ENCODE measurements at places on chromosomes 7 and 10.

DNA sequence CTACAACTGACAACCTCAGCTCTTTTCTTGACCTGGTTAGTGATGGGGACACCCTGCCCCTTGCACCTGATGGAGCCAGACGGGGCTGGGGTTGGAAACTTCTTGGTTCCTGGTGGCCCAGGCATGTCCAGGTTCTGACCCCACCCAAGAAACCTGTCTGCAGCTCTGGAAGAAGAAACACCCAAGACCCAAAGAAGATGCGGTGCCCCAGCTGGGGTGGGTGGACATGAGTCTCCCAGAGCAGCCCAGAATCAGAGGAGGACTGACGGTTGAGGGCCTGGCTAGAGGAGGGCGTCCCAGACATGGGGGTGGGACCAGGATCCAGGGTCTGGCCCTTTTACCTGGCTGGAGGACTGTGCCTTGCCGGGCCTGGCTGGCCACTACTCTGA is 202.4 kb downstream of the GLRX3 start:
- DNase-seq: no peak

GRCh38 chr7:6453734-6454133 is 6.0 kb upstream of the DAGLB start:
- no peak for DNase-seq

- no peak for DNase-seq
These were observed 91.0 kb downstream of the ANK3 start for GRCh38 chr10:60298408-60299389.

DNA sequence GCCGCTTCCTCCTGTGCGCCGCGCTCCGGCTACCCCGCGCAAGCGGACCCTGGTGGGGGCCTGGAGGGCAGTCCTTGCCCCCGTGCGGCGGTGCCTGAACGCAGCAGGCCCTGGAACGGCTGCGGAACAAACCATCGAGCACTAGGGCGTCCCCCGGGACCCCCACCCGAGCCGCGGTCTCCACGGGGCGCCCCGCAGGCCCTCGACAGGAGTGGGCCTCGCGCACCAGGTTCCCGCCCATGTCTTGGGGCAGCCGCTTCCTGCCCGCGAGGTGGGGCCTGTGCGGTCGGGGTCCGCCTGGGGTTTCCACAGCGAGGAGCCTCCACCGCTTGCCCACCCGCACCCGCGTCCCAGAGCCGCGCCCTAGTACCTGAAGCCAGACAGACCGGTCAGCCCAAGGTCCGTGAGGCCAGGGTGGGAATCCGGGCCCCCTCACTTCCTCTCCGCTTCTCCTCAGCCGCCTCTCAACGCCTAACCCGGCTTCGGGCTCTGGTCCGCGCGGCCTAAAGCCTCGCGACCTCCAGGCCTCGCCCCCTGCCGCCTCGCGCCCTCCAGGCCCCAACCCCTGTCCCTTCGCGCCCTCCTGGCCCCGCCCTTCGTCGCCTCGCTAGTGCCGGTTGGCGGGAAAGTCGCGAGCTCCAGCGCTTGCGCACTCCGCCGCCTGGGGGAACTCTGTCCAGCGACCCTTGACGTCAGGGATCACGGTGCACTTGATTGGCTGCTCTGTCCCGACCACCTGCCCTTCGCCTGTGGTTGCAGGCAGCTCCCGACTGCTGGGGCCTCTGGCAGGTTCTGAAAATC is 7.0 kb upstream of the GBX1 start:
- peak; percentile 27 for DNase-seq

- DNase-seq: no peak
These were observed 48.6 kb upstream of the PDGFA start for GRCh38 chr7:568031-568951.

DNA sequence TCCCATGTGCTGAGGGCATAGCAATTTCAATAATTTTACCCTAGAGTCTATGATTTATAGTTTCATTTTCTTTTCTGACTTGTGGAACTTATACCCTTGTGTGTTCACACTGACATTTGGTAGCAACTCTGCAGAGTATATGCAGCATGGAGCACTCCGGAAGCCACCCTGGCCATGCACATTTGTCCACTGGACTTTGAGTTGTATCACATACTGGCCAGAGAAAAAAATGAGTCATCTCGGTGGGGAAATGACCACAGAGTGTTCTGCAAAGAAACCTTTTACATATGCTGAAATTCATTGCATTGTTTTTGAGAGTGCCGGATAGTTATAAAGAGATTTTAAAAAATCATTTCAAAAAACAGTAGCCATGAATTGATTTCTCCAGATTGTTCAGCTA is 164.8 kb upstream of the COBL start:
- no peak for DNase-seq

DNA sequence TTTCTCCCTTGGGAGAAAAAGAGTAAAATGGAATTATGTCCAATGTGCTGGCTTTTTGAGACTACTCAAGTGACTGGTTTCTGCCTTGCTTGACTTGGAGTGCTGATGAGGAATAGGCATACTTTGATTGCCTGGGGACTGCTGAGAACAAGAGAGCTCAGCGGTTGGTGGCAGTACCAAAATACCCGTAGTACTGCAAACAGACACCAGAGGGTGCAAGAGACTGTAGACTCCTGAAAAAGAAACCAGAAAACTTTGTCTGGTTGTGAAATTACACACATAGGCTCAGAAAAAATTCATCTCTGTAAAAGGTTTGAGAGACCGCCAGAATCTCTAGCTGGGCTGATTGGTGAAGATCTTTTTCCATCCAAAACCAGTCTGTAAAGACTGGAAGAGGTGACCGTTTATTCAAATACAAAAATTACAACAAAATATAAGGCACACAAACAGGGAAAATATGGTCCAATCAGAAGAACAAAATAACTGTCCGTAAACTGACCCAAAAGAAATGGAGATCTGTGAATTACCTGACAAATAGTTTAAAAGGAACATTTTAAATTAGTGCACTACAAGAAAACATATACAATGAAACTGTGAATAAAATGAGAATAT is 18.5 kb downstream of the BICC1 start:
- DNase-seq: peak; percentile 60

DNA sequence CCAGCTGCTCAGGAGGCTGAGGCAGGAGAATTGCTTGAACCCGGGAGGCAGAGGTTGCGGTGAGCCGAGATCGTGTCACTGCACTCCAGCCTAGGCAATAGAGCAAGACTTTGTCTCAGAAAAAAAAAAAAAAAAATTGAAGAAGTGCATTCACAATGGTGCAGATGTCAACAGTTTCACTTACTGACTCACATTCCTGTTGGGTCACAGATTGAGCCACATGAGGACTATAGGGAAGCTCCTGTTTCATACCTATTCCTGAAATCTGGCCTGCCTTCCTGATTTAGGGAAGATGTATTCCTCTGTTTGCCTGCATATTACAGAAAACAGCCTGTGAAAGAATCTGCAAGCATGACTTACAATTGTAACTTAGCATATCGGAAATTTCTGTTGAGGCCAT is 78.2 kb downstream of the AKR1C4 start:
- no peak for DNase-seq

- DNase-seq: no peak
These were observed 131.7 kb upstream of the FAM20C start for GRCh38 chr7:60706-61105.

- DNase-seq: no peak
These were observed 138.6 kb downstream of the PPP1R17 start for GRCh38 chr7:31825576-31825975.

DNA sequence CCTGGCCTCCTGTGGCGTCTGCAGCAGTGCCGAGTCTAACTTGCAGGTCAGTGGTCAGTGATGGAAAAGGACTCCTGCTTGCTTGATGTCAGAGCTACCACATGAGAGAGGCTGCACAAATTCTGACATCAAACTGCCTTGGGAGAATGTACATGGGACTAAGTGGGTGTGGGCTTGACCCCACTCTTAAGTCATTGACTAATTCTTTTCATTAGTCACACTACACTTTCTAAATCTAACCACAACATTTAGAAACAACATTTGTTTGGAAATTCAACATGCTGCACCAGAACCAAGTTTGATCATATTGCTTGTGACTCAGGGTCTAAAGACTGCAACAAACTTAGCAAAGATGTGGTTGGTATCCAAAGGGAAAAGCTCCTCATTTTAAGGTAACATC is 24.4 kb upstream of the CDC14C start:
- DNase-seq: no peak
